ENCODE measurements at places on chromosomes 4 and X. TPM values are rescaled to one million over a fixed set of nuclear protein-coding genes. Genes with fewer than 3 reads are reported as not detected.

The CT45A3 gene
- not detected for total RNA-seq

- no peak overlapping the region for H3K27ac ChIP-seq
- H3K4me3 ChIP-seq = no peak overlapping the region
- no peaks in the 10 kb centered on the region for H3K27me3 ChIP-seq
- H3K36me3 ChIP-seq = no peaks in the 10 kb centered on the region
- no peak for DNase-seq
Observed at GRCh38 chrX:38870361-38870895, 69.2 kb downstream of the MID1IP1 start.

DNA sequence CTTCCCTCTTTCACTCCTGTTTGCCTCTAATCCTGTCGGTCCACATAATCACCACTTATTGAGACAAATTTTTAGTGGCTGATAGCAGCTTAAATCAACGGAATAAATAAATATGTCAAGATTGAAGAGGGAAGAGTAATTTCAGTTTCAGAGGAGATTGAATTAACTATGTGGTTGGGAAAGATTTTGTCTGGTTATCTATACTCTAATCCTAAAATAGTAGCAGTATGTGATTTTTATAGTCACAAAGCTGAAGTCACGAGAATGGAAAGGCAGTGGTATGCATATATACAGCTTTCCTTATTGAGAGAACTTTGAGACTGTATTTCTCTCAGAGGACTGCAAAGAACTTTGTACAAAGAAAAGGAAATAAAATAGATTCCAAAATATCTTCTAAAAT is 493.3 kb downstream of the FAT4 start:
- H3K27ac ChIP-seq = no peak overlapping the region
- H3K27me3 ChIP-seq = no peaks in the 10 kb centered on the region
- H3K36me3 ChIP-seq = no peaks in the 10 kb centered on the region
- no peak for DNase-seq
- no peak overlapping the region for H3K4me3 ChIP-seq
- H3K4me1 ChIP-seq = no peaks in the 10 kb centered on the region

GRCh38 chrX:19798423-19798822 is 89.0 kb downstream of the SH3KBP1 start:
- no peak for DNase-seq
- no peaks in the 10 kb centered on the region for H3K27me3 ChIP-seq
- H3K27ac ChIP-seq = no peak overlapping the region
- no peak overlapping the region for H3K4me3 ChIP-seq
- no peaks in the 10 kb centered on the region for H3K36me3 ChIP-seq
- no peaks in the 10 kb centered on the region for H3K4me1 ChIP-seq

DNA sequence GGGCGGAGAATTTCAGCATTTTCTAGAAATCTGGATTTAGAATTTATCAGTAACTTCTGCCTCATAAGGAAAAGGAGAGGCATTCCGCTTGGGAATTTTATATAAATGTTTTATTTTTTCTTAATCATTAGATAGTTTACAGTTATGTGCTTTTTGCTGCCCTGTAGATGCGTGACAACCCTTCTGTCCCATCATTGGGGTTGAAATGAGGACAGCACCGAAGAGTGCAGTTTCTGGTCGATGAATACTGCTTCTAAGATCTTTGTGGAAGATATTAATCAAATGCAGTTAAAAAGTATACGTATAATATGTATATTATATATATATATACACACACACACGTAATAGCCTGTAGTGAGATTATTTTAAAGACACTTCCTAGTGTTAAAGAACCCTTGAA is 1.5 kb downstream of the RBPJ start:
- H3K27me3 ChIP-seq = no peaks in the 10 kb centered on the region
- DNase-seq = no peak
- no peak overlapping the region for H3K27ac ChIP-seq
- peaks cover 23% of the 10 kb centered on the region for H3K4me1 ChIP-seq
- H3K4me3 ChIP-seq = peak overlapping the region; percentile 67

All from PC-9 (cell line).